ENCODE measurements at places on chromosomes 7 and 10. TPM values are rescaled to one million over a fixed set of nuclear protein-coding genes. Genes with fewer than 3 reads are reported as not detected.

The GIMAP5 gene
- not detected for total RNA-seq

The EBLN1 gene
- not detected for total RNA-seq

The LRRC4 gene
- under 0.01 TPM for total RNA-seq

The TMEM229A gene
- total RNA-seq, result not detected

- no peak for DNase-seq
Measured at GRCh38 chr7:41193738-41194282, 509.1 kb downstream of the INHBA start.

DNA sequence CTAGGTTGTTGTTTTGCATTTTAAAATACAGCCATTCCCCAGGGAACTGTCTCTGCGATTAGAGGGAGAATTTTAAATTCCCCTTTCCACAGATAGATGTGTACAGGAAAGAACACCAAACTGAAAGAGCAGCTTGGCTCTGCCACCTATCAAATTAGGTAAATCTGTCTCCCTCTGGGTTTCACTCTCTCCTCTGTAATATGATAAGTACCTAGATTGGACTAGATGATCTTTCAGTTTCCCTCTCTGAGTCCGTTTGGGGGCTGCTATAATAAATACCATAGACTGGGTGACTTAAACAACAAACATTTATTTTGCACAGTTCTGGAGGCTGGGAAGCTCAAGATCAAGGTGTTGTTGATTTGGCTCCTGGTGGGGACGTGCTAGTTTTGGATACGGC, 186.0 kb downstream of the KIF20B start:
- no peak for DNase-seq

DNA sequence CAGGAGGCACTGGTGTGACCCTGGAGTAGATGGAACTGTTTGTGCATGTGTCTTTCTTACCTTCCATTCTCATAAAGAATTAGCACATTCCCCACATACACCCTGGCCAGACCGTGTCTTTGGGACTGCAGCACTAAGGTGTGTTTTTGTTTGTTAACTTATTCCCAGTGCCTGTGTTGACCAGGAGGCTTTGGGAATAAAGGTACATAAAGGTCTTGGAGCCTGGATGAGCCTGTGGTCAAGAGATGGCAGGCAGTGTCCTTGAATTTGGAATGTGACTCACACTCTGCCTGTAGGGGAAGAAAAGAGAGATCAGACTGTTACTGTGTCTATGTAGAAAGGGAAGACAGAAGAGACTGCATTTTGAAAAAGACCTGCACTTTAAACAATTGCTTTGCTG, 137.6 kb downstream of the LYZL1 start:
- no peak for DNase-seq

DNA sequence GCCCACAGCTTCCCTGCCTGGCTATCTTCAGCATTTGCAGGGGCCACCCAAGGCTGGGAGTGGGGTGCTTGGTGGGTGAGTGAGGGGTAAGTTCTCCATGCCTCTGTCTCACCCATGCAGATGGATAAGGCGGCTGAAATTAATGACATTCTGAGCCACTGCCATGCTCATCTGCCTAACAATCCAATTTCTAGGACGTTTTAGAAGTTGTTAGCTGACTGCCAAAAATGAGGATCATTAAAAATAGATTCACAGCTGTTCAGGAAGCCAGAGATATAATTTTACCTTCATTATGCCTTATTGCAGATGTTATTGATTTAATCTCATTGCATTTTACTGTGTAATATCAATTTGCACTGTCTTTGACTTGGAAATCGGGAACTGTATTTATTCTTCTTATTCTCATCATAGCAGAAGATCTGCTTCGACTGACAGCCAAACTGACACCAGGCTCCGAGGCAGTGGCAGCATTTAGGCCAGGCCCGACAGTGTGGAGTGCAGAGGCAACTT, 334.4 kb upstream of the NPVF start:
- DNase-seq, result no peak

GRCh38 chr7:113085781-113086390, 741 bp downstream of the GPR85 start:
- peak; percentile 12 for DNase-seq

DNA sequence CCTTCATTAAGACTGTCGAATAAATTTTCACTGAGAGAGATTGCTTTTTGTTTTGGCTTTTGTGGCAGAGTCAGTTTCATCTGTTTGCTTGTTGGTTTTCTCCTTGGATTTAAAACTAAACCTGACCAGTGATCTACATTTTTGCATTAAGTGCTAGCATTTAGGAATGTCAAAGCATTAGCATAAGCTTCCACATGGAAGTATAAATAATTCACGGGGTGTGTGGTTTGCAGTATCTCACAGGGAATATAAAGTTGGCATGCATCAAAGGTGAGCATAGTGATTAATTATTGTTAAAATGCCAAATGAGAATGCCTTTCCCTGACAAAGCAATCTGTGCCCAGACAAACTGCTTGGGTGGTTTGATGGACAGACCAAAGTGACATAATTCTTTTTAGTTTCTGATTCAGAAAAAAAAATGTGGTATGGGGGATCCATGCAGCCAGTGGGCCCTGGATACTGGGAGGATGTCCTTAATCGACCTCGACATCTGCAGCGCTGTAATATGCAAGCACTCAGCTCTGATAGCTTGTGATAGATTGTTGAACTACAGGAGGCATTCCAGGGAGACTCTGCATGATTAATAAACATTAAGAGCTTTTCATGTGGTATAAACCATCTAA, 339.3 kb upstream of the POM121L12 start:
- DNase-seq, result no peak

DNA sequence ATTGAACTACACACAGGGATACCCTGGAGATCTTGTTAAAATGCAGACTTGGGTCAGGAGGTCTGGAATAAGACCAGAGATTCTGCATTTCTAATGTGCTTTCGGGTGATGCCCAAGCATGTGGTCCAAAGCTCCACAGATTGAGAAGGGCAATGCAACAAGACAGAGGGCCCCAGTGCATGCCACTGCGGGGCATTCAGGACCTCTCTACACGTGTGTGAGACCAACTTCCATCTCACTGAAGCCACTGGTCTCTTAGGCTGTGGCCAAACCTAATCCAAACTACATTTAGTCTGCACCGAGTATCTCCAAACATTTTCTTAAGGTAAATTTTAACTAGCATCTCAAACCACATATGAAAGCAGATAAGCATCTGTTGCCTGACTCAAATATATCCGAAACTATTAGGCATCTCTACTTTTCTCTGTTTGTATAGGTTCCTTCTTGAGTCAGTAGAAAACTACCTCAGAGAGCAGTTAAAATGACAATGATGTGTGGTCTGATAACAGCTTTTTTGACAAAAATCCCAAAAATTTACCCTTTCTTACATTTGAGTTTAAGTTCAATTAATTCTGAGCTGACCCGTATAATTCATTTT, 107.5 kb downstream of the ELMO1 start:
- DNase-seq, result no peak

DNA sequence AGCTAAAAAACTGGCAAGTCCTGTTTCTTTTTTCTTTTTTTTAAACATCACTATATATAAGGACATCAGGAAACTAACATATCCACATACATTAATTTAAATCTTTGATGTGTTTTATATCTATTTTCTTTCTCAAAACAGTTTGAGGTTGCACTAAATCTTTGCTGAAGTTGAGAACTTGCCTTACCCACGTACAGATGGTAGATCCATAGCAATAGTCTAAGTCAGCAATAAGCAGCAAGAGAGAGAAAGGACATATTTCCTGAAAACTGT, 226.7 kb upstream of the IMMP2L start:
- no peak for DNase-seq

Data from fibroblast of villous mesenchyme (primary cell).